ENCODE measurements at places on chromosomes 3 and 15. TPM values are rescaled to one million over a fixed set of nuclear protein-coding genes. Genes with fewer than 3 reads are reported as not detected.

Gene PLA1A
- polyA plus RNA-seq = 0.07 TPM

Gene CORO2B
- 1.6 TPM for polyA plus RNA-seq

Gene WWTR1
- polyA plus RNA-seq = 54.8 TPM

Gene ATP13A5
- polyA plus RNA-seq = 0.16 TPM

Gene CLDN16
- not detected for polyA plus RNA-seq

Gene CP
- polyA plus RNA-seq = not detected

Gene LRRN1
- 6.0 TPM for polyA plus RNA-seq

Gene CGGBP1
- polyA plus RNA-seq = 63.8 TPM

Gene RPP14
- 14.2 TPM for polyA plus RNA-seq

Gene SPINK8
- polyA plus RNA-seq = not detected

Gene SYNPR
- polyA plus RNA-seq = 1.8 TPM

Gene FAM81A
- polyA plus RNA-seq = 5.1 TPM

Gene TRIM42
- not detected for polyA plus RNA-seq

Gene TYRO3
- polyA plus RNA-seq = 26.3 TPM

Gene ZBTB47
- 4.1 TPM for polyA plus RNA-seq
